Activated naive CD4-positive, alpha-beta T cell treated with Interleukin-2 at 50 U/mL for 16 hours (primary cell): ENCODE measurements at places on chromosomes 3 and 15.
A peak's percentile ranks its signal among the peaks of the same experiment; 100 is the strongest.

DNA sequence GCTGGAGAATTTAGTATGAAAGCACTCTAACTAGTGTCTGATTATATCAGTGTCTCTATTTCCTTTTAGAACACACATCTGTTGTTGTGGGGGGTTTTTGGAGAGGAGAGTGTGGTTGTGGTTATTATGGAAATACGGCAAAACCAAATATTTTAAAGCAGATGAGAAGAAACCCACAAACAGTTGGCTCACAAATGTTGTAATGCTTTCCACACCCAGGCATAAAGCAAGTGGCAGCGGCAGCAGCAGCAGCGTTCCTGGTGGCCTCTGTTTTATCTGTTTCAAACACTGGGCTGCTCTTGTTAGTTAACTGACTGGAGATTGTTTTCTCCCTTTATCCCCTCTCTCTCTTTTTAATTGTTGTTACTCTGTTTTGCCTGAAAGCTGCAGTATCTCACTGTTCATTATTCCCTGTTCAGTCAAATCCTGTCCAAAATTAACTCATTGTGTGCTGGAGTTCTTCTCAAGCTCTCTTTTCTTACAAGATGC lies 1045.5 kb upstream of the NR2F2 start:
- no peak for DNase-seq

DNA sequence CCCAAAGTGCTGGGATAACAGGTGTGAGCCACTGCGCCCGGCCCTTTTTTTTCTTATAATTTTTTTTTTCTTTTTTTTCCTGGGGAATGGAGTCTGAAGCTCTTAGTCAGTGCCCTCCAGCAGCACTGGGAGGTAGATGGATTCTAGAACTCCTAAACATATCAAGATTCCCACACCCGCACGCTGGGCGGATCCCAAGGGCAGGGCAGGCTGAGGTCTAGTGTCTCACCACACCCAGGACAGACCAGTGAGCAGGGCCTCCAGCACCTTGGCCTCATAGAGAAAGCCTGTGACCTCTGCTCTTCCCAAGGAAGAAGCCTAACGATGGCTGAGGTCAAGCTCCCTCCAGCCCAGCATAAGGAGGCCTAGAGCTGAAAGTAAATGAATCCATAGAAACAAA lies 153.7 kb upstream of the MEF2A start:
- DNase-seq = no peak

DNA sequence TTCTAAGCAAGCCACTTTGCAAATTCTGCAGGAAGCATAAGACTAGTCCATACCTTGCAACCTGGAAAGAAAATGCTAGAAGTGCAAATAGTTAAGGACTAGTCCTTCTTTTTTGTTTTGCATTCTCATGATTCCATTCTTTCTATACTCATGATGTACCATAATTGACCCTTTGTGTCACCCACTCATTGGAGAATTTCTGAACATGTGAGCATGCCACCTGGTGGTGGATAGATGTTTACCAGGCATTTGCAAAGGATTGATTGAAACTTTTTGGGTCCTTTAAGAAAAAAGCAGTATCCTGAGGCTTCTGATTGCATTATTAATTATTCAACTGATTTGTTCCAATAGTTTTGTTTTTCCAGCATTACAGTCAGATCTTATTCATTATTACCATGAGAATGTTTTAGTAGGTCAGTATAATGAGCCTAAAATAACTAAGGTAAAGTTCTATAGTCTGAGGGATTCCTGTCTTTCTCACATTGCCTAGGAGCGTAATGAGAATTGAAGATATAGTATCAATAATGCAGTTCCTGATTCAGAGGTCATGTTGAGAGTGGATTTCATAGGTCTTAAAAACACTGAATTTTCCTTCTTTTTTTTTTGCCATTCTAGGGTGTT lies 20.2 kb upstream of the DIPK2A start:
- peak; percentile 29 for DNase-seq

DNA sequence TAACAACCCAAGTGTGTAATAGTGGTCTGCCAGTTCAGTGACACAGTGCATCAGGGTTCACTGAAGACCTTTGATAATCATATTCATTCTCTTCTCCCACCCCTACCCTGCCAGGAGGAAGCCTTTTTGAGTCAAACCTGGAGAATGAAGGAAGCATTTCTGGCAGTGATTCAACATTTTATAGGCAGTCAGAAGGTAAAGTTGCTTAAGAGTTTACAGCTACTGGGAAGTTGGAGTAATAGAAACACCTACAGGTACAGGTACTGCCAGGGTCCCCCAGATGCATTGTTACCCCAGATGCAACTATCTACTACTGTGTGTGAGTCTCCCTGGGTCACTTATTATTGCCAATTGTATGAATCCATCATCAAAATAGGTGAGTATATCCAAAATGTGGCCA lies 146.9 kb upstream of the EIF1B start:
- no peak for DNase-seq

GRCh38 chr3:56096999-56097398 lies 371.3 kb downstream of the ERC2 start:
- DNase-seq = no peak

- DNase-seq = no peak
These were observed 56.8 kb upstream of the NEK10 start for GRCh38 chr3:27425896-27426565.

DNA sequence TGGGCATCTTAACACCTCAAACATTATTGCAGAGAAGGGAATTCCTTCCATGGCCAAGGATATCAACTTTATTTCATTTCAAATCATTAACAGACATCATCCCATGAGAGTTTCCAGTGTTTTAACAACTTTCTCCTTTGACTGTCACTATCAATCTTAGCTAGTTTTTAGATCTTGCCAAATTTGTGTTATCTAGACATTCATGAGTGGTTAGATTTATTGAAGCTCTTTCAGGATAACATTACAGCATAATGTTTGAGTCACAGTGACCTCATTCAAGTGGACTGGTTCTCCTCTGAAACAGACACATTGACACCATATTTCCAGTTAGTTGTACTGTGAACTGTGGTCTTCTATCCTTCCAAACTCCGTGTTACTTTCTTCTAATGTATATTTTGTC lies 8.6 kb upstream of the TNFAIP8L3 start:
- DNase-seq = no peak

- DNase-seq = no peak
These were observed 331.7 kb upstream of the ADAMTS9 start for GRCh38 chr3:65019443-65020055.

DNA sequence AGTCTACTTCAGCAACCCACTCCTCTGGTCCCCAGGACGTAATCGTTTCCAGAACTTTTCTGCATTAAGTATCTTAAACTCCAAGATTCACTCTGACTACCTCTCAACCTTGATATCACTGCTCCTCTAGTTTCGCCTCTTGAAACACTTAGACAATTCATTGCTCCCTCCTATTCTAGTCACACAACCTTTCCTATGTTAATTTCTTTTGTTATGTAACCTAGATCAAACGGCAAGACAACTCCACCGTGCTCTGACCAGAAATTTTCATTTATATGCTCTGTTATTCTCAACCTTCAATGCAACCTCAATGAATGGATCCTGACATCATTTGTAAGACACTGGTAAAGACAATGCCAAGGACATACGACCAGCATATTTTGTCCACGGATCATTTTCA lies 71.3 kb downstream of the CADM2 start:
- no peak for DNase-seq

- no peak for DNase-seq
These were observed 292.4 kb upstream of the LRRFIP2 start for GRCh38 chr3:37466660-37467359.

DNA sequence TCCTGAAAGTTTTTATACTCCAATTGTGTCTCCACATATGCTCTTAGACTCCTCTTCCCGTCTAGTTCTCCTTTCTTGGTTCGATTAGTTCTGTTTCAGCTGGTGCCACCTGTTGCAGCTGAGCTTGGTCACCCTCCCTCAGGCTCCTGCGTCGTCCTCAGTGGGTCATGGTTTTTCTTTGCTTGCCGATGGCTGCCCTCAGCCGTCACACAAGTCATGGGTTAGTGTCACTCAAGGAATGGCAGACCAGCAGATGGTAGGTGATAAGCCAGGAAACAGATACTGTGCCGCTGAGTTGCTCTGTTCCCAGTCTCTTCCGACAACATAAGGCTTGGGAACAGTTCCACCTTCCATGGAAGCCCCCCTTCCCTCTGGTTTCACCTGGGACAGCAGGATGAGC lies 109.9 kb downstream of the IGF1R start:
- no peak for DNase-seq

GRCh38 chr3:177498037-177498857 lies 301.0 kb upstream of the TBL1XR1 start:
- DNase-seq = no peak

DNA sequence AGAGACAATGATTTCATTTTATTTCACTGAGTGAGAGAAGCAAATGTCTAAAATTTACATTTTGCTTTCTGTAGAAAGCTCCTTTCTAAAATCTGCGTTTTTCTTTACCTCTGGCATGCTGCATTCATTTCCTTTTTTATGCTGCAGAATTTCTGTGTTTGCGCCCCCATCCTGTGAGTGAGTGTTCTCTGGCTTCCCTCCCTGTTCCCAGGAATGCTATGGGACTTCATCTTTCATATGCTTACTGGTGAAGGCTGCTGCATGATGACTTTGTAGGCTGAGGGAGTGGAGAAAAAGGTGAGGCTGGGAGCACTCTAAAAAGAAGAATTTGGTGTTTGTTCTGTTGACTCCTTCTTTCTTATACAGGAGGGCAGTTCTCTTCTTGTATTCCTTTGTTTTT lies 7.7 kb upstream of the TMC3 start:
- DNase-seq = no peak

GRCh38 chr15:48281674-48282073 lies 49.6 kb upstream of the DUT start:
- no peak for DNase-seq

GRCh38 chr3:178159691-178160220 lies 376.5 kb upstream of the KCNMB2 start:
- DNase-seq = no peak

DNA sequence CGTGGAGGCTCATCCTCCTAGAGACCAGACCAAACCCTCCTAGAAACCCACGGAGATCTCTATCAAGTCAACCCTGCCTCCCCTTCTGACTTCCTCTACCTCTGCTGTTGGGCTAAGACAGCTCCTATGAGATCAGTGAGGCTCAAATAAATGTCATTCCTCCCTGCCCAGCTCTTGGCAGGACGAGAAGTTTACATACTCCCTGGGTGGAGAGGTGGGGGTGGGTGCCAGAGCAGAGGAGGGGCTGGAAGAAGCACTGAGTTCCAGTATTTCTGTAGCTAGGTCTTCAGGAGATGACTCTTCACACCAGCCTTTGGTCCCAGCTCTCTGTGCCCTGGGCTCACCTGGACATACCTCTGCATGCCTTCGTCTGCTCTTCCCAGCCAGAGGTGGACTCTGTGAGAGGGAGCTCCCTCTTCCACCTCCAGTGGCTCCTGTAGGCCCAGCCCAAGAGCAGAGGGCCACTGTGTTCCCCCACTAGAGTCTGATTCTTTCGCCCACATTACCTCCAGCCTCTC lies 42.4 kb upstream of the TLE3 start:
- no peak for DNase-seq

GRCh38 chr3:39126532-39127071 lies 19.1 kb downstream of the TTC21A start:
- DNase-seq = peak; percentile 35

GRCh38 chr15:74209560-74209958 lies 7.0 kb upstream of the STRA6 start:
- no peak for DNase-seq

- DNase-seq = no peak
These were observed 86.9 kb upstream of the PRTG start for GRCh38 chr15:55829826-55830225.

- no peak for DNase-seq
These were observed 19.0 kb upstream of the NR1I2 start for GRCh38 chr3:119762876-119763275.

DNA sequence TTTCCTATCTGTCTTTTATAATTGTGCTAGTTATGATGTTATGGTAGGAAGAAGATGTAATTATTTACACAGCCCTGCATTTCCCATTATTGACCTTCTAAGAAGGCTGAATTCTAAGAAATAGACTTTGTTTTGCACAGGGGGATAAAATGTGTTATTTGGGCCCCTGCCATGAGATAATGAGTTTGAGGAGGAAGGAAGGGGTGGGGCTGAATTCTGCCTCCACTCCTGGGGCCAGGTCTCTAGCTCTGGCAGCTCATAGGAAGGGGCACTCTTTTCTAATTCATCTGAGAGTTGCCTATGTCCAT lies 69.2 kb upstream of the GOLGA8B start:
- no peak for DNase-seq

DNA sequence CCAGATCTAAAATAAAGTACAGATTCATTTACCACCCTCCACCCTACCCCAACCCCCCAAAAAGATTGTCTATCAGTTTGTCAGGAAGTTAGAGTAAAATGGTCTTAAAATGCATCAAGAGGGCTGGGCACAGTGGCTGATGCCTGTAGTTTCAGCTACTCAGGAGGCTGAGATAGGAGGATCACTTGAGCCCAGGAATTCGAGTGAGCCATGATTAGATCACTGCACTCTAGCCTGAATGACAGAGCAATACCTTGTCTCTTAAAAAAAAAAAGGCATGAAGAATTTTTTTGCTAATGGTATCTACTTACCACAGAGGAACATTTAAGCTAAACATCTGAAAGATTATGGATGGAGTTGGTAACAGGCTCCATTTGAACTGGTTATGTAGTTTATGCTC lies 71.0 kb downstream of the RBM6 start:
- DNase-seq = no peak

DNA sequence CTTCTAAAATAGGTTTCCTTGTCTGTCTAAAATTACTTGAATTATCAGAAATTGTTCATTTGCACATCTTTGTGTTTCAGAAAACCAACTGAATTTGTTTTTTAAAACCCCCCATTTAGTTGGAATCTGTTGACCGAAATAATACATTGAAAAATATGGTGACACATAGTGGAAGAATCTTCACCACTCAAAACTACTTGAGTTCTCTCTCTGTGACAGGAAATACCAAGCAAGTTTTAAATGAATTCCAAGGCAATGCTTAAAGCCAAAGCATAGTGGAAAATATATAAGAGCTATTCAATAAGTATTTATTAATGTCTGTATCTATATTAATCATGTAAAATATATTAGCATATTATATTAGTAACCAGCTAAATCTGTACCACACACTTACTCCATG lies 224.9 kb upstream of the COL8A1 start:
- DNase-seq = no peak

DNA sequence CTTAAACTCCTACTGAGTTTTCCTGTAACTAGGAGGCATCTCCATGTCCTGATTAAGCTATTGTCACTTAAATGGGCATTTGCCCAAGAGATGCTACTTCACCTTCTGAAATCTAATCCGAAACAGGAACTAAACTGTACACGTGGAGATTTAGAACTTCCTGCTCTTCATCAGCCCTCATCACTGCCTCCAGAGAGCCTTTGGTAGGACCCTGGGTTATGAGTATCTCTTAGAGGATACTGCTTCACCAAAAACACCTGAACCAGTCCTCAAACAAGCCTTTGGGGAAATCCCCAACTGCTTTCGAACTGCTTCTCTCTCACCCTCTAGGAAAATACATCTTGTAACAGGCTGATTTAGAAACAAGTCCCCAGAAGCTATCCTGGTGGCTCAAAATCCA lies 320.3 kb downstream of the GAP43 start:
- no peak for DNase-seq
